Inflammatory macrophage treated with lipopolysaccharide for 1 hour (primary cell): ENCODE measurements at places on chromosomes 4 and X.

DNA sequence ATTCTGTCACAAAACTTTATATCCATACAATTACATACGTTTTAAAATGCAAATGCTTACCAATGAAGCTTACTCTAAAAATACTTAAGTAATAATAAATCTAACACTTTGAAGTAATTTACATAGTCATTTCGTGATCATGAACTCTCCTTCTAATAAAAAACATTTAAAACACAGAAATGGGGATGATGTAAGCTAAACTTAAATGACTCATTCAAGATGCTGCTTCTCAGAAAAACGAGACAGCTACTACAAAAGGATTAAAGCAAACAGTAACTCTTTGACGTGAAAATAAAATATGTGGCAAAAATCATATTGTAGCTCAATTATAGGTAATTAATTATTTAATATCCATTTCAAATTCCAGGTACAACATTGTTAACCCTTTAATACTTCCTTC lies 148.7 kb downstream of the FGF16 start:
- DNase-seq = no peak

DNA sequence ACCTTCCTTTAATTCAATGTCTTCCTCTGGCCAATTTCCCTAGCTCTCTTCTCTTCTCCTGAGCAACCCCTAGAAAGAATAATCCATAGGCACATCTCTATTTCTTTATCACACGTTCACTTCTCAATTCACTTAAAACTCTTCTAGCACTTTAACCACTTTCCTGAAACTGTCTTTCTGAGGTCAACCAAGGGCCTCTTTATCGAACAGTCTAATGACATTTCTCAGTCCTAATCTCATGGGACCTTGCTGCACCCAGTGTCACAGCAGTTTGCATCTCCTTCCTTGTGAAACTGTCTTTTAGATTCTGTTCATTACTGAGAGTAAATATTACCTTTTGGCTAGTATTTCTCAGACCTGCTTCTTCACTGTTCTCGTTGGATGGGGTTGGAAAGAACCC lies 285.3 kb upstream of the RASGEF1B start:
- no peak for DNase-seq

GRCh38 chr4:16617011-16617410 lies 281.4 kb downstream of the LDB2 start:
- no peak for DNase-seq

DNA sequence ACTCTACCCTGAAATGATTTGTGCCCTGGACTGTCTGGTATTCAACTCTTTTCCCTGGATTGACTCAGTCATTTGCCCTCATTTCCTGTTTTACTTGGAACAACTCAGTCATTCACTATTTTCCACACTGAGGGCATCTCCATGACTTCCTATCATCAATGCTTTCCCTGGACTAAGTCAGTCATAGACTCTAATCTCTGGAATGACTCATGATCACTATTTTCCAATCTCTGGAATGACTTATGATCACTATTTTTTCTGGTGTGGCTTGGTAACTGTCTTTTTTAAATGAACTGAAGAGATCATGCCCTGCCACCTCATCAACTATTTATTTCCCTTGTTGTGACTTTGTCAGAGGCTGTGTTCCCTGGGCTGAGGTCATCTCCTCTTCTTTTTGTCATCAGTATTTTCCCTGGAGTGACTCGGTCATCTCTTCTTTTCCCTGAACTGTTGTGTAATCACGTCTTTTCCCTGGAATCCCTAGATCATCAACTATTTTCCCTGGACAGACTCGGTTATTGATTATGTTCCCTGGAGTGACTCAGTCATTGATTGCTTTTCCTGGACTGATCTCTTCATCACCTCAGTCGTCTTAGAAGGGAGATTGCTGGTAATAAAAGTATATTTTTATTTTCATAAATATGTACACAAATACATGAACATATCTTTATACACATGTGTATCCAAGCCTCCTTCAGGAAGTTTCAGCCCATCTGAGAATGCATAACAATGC lies 327.1 kb upstream of the VCX start:
- no peak for DNase-seq

DNA sequence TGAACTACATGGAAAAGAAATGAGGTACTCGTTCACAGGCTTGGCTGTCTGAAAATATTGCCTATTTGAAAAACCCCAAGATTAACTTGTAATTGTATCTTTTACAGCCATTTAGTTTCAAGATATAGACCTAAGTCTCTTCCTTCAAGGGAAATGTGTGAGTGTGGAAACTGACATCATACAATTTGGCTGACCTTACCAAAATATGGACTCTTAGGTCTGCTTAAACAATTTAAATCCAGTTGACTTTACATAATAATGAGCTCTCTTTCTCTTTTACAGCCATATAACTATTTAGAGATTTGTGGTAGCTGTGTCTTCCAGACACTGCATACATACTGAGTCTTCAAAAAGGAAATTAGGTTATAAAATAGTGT lies 186.9 kb downstream of the NR3C2 start:
- DNase-seq = no peak

- DNase-seq = no peak
Measured at GRCh38 chr4:107826421-107826980, 1.8 kb downstream of the SGMS2 start.

DNA sequence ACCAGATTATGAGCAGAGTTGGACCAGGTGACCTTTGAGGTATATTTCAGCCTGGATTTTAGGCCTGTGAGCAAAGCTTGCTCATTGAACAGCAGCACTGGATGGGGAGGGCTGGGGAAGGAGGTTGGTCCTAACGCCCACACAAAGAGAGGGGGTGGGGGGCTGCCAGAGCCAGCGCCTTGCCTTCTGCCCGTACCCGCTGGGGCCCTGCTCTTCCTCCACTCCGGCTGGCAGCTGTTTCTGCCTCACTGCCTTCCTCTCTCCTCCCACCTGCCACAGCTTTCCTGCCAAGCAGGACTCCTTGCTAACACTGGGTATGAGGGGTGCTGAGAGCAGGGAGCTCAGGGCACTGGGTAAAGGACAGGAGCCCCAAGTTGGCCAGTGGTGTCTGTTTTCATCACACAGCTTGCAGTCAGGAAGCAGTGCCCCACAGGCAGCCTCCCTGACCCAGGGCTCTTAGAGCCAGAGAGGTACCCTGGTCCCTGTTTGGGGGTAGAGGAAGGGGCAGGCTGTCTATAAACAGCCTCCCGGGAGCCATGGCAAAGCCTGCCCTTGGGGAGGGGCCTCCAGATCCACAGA lies 6.1 kb downstream of the NALF2 start:
- no peak for DNase-seq

DNA sequence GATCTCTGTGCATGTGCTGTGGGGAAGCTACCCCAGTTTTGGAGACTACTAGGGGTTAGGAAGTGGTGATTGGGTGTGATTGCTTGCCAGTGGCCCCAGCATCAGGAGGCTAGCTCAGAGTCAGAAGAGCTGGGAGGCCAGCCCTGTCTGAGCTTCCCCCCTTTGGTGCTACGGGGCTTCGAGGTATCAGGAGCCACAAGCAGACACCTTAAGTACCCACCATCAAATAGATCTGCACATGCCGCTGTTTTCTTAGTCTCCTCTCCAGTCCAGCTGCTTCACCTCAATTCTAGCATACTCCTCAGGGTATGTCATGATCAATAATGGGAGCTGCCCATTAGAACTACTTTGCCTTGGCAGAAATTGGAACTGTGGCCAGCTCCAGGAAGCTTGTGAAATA lies 10.8 kb upstream of the PPEF1 start:
- no peak for DNase-seq

- no peak for DNase-seq
Measured at GRCh38 chr4:150130933-150131332, 52.7 kb downstream of the DCLK2 start.

DNA sequence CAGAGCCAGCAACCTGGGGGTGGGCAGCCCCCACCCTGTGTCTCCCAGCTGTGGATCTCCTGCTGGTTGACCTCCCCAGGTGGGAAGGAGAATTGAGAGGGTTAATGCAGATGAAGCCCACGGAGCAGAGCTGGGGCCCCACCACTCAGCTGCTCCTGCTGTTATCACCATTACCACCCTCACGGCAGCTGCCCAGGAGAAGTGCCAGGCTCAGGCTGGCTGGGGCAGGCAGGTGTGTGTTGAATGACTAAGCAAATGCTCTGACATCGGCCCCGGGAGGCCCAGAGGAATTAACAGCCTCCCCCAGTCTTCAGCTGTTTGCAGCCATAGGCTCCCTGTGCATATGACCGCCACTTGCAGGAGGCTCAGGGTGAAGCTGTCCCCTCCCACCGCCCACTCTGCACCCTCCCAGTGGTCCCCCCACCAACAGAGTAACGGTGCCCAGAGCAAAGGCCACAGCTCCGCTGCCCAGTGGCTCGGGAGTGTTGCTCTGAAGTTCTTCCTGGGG lies 133.8 kb downstream of the CPZ start:
- DNase-seq = no peak

DNA sequence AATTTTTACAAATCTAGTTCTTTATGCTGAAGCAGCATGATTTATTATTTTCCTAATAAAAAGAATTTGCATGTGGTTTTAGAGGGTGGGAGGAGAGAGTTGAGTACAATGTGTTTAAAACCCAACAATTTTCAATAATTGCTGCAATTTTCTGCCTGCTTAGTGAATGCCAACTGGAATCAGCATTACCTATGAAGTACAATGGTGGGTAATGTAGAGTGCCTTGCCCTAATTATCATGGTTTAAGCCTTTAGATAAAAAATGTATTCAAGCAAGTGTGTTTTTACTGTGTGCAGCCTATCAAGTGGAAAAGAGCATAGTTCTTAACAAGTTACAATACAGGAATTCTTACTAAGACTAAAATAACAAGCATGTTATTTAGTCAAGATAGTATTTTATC lies 77.9 kb upstream of the ANKRD50 start:
- no peak for DNase-seq

DNA sequence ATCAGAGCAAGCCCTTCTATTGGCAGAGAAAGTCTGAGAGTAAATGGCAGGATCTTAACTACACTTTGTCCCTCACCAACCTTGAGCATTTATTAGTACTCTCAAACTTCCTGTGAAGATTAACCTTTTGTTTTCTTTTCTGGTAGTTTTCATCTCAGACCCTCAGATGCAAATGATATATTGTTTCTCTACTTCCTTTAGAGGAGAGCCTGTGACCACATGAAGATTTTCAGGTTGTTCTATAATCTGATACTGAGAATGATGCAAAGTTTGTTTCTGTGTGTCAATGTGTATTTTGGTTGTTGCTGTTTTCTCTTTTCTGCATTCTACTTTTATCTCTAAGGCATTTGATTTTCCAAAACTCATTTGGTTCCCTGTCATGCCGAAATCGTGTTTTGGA lies 165.8 kb upstream of the CYSLTR1 start:
- no peak for DNase-seq

- no peak for DNase-seq
Measured at GRCh38 chrX:77977095-77977494, 7.7 kb upstream of the PGAM4 start.
